Stimulated activated CD8-positive, alpha-beta memory T cell treated with anti-CD3 and anti-CD28 coated beads, Interleukin-7, amount 100 ng/mL, for 1 hour (primary cell): ENCODE measurements at places on chromosomes 6 and 20.

- DNase-seq: no peak
Measured at GRCh38 chr6:108009894-108010293, 51.9 kb upstream of the SEC63 start.

GRCh38 chr6:18219591-18219990 is 44.7 kb downstream of the DEK start:
- DNase-seq: no peak

DNA sequence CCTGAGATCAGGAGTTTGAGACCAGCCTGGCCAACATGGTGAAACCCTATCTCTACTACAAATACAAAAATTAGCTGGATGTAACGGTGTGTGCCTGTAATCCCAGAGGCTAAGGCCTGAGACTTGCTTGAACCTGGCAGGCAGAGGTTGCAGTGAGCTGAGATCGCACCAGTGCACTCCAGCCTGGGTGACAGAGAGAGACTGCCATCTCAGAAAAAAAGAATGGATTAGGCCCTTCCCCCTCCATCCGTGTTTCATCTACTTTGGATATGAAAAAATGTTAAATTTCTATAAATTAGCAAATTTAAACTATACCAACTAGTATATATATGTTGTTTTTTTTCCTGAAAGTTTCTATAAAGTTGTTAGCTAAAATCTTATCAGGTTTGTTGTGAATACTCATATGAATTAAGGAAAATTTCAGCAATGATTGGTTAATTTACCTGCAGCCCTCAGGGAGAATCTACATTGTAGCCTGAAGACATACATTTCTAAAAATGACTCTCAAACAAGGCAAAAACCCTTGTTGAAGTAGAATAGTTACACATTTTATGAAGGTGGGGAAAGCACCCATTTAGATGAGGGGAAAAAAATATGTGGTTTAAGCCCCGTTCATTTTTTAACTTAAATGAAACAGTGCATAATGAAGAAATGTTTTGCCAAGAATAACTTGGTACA is 120.9 kb downstream of the TIAM2 start:
- no peak for DNase-seq

DNA sequence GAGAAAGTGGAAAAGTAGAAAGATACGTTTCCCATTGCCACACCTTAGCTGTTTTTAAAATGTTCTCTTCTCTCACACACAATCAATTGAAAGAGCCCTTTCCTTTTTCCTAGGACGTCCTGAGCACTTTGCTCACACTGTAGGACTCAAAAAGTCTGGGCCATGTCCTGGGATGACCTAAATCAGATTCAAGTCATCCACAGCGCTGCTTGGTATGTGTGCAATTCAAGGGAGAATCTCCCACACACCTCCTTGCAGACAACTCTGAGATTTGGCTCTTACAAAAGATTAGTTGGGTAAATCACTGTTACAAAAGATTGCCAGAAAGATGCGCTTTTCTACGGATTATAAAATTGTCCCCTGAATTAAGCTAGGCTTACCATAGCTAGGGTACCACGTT is 130.1 kb downstream of the RNASET2 start:
- DNase-seq: no peak

DNA sequence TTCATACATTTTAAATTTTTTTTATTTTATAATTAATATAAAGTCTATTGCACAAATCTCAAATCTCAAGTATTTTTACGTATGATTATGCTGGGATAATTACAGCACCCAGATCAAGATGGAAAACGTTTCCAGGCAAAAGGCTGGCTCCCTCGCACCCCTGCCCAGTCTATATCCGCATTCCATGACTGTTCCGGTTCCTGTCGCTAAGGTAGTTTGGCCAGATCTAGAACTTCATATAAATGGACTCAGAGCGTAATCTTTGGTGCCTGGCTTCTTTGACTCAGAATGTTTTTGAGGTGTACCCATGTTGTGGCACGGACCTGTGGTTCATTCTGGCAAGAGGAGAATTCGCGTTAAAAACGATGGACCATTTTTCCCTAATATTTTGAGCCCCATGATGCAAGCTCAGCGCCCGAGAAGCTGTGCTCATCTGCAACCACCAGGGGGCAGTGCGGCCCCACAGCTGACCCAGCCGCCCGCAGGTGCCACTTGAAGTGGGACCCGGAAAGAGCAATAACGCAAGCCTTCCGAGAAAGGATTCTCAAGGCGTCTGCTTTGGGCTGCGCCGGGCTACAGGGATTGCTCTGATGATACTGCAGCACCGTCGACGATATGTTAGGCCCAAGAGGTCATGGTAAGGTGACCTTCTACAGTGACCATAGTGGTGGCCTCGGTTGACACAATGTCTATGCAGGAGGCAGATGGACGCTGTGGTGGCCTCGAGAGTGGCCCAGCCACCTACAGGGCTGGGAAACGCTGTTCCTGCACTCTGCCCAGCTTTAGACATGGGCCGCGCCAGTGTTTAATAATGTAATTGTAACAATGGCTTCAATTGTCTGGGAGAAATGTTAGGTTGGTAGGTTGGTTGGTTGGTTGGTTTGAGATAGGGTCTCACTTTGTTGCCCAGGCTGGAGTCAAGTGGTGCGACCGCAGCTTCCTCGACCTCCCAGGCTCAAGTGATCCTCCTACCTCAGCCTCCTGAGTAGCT is 160.1 kb downstream of the ZMYND8 start:
- DNase-seq: peak; percentile 58

DNA sequence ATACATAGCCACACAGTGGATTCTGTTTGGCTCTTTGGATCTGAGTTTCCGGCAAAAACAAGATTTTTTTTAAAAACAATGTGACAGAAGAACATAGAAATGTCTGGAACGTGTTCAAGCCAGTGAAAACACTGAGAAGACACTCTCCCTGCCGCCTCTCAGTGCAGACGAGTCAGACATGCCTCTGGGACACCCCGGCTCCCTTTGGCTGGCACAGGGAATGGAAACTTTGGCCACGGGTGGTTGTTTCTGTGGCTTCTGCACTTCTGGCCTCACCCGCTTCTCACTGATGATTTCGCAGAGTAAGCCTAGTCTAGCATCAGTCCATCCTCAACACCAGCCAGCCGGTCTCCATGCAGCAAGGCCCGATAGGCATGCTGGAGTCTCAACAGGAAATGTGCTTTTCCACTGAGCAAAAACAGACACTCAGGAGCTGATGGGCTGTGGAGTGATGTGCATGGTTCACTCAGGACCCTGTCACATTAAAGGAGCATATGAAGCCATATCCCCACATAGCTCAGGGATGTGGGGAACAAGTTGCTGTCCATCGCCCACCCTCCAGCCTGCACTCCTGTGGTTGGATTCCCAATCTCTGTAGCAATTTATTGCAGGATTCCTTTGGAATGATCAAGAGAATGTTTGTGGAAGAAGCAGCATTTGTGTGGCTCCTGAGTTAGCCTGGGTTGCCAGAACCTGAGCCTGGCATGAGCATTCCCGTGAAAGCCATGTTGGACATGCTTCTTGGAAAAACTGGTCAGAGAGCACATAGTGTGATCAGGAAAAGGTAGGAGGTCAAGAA is 262.0 kb upstream of the RIN2 start:
- DNase-seq: no peak

GRCh38 chr6:24332317-24332716 is 25.5 kb downstream of the DCDC2 start:
- DNase-seq: no peak

DNA sequence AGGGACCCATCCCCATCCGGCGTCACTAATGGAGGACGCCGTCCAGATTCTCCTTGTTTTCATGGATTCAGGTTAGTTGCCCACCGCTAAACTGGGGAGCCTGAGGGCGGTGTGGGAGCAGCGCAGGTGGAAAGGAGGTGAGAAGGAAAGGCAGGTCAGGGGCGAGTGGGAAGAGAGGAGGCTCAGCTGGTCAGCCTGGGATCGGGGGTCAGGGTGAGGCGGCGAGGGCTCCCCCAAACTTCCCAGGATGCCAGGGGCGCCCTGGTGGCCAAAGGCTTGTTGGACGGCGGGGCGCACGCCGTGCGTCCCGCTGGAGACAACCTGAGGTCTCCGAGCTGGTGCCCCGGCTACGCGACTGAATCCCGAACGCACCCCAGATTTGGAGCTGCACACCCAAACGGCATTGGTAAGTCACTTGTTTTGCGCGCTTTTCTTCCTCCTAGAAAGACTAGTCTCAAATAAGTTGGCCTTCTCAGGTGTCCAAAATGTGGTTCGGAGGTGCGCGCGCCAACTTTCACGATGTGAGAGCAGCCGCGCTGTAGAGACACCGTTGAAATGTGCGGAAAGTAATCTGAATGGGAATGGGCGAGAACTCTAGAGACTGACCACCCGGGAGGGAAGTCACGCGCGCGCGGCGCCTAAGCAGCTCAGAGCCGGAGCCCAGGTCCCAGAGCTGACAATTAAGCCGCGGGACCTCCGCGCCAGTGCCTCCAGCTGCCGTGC is 9.7 kb downstream of the GNAS-AS1 start:
- no peak for DNase-seq

DNA sequence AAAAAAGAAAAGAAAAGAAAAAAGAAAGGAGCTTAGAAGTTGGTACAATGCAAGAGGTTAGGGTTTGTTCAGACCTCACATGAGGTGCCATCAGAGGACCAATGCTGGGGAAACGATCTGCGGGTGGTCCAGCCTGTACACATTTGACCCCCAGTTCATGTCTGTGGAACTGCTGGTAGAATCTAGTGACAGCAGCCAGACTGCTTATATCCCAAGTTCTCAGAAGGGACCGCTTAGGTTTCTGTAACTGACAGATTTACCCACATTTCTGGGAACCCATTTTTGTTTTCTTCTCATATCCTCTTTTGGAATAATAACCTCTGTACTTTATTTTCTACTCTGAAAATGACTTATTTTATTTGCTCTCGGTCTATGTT is 4.7 kb downstream of the PPP1R18 start:
- no peak for DNase-seq

DNA sequence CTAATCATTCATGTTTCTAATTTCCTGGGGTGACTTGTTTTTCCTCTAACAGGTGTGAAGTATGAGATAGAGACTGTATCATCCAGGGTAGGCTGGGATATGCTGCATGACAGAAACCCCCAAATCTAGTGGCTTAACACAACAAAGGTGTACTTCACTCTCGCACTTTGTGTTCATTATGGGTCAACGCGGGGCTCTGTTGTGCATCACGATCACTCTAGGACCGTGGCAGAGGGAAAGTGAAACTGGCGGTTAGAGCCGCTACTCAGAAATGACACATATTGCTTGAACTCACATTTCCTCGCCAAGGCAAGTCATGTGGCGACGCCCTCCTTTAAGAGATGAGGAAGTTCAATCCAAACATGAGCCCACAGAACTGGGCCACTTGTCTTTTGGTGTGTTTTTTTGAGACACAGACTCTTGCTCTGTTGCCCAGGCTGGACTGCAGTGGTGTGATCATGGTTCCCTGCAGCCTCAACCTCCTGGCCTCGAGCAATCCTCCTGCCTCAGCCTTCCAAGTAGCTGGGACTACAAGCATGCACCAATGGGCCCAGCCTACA is 41.3 kb downstream of the PCNA start:
- DNase-seq: peak; percentile 39

DNA sequence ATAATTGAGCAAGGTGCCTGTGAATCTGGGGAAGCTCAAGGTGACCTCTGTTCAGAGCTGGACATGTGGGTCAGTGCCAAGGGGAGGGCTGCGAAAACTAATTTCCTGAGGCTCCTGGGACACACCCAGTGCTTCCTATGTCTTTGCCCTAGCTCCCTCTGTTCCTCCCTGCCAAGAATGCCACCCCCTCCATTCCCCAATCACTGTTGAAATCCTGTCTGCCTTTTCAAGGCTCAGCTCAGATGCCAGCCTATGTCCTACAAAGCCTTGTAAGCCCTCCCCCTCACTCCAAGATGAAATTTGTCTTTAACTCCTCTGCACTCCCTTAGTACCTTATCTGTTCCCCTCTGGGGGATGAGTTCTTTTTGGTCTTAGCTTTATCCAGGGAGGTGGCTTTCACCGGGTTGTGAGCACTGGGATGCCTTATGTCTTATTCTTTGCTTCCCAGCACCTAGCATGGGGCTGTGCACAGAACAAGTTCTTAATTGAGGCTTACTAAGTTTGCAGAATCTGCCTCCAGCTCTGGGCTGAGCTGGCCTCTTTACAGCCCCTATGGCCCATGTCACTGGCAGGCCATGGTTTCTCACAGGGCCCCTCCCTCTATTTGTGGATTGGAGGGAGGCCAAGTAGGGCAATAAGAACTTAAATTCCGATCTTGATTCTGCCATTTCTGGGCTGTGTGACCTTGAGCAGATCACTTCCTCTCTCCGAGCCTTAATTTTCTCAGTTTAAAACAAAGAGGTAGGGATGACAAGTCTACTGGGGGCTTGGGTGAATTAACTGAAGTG is 51.5 kb upstream of the EPB41L1 start:
- DNase-seq: no peak

- no peak for DNase-seq
Measured at GRCh38 chr6:29255530-29255929, 46.0 kb upstream of the OR14J1 start.

DNA sequence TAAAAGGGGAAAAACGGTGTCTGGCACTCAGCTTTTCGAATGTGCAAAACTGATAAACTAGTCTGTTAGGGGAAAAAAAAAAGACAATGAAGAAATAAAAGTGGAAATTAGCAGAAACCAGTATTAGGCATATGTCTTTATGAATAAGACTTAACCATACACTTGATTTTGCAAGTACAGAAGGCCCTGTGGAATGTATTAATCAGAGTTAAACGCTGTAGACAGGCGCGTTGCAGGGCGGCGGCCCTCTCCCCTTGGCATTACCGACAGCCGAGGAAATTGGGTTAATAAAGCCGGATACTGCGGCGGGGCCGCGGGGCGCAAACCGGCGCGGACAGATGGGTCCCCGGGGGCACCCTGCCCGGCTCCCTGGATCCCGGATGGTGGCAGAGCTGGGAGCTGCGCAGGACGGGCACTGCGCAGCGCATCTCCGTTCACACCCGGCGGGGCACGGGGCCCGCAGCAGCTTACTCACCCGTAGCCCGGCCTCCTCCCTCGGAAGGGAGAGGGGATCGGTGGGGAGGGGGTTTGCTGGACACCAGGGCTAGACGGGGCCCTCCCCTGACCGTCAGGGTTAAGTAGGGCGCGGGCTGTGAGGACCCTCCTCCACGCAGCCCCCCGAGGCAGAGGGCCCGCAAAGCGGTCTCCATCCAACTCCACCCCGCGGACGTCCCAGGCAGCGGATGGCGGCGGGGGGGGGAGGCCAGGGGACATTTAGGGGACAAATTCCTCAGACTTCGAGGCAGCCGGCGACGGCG is 2.0 kb downstream of the BHLHE23 start:
- no peak for DNase-seq
